Muscle of arm (tissue), 14 donors: ENCODE measurements at places on chromosomes 11 and 22.
A peak's percentile ranks its signal among the peaks of the same experiment; 100 is the strongest.

- no peak for DNase-seq
Observed at GRCh38 chr11:95616256-95616804, 173.3 kb downstream of the FAM76B start.

DNA sequence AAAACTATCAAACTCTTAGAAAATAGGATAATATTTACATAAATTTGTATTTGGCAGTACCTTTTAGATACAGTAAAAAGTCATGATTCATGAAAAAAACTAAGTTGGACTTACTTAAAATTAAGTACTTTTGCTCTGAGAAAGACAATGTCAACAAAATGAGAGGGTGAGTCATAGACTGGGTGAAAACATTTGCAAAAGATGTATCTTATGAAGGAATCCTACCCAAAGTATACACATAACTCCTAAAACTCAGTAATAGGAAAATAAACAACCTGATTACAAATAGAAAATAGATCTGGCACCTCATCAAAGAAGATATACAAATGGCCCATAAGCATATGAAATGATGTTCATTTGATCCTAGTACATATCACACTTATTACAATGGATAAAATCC, 1154.6 kb downstream of the JRKL start:
- DNase-seq = no peak

DNA sequence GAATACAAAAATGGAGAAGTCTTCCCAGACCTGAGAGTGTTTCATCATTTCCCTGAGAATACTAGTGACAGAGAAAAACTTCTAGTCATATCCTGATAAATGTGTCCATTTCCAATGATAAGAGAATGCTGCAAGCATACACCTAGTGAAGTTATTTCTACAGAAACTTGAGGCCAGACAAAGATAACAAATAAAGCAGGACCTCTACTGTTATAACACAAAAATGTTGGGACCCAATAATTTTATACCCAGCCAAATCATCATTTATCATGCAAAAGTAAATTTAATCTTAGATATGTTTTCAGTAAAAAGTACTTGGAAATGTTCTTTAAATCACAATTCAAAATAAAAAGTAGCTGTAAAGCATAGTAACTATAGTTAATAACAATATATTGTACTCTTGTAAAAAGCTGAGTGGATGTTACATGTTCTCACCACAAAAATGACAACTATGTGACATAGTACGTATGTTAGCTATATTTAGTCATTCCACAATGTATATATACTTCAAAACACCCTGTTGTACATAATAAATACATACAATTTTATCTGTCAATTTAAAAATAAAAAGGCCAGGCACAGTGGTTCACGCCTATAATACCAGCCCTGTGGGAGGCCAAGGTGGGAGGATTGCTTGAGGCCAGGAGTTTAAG, 12.6 kb downstream of the RRAS2 start:
- DNase-seq = no peak

DNA sequence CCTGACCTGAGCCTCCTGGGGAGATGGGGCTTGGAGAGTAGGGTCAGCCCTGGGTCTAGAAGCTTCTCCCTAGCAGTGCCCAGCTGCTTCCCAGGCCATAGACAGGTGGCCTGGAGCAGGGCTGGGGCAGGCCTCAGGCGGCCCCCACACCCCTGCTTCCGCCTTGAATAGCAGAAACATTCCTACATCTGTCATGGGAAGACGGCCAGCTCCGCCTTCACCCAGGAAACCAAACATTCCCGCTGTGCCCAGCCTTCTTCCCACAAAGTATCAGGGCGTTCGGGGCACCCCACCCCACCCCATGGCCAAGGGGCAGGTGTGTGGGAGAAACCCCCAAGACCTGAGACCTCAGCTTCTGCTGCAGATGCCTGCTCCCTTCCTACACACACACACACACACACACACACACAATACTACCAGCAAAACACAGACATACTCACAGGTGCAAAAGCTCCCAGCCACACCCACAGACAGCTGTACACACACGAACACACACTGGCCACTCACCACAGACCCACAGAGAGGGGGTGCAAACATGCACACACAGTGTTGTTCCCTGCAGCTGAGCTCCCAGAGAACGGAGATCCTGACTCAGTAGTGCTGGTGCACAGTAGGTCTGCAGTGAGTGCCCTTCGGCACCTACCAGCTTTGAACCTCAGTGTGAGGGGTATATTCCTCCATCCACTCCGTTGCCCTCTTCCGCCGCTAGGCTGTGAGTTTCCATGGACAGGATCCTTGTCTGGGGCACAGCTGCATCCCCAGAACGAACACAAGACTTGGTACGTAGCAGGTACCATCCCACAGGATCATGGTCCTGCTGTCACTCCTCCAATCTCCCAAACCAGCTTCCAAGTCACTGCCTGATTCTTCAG, 37.4 kb downstream of the PDGFB start:
- DNase-seq = no peak

DNA sequence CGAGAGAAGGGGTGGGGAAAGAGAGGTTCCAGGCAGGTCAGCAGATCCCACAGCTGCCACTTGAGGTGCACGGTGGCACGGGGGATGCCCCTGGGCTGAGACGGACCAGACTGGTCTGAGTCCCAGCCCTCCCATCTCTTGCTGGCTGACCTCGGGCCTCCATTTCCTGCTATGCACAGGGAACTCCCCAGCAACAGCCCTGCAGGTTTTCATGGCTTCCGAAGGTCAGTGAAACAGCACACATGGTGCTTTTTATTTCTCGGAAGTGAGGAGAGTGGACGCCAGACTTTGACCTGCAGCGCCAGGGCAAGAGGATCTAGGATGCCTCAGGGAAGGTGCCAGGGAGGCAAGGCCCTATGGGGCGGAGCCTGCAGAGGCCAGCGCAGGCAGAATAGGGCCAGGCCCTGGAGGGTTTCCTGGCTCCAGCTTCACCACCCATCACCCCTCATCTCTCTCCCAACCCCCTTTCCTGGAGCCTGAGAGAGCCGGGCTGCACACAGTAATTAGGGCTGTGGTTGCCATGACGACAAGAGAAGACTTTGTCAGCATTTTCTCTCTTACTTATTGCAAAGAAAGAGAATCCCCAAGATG, 29.5 kb downstream of the SLC22A12 start:
- DNase-seq = peak; percentile 77
